Stimulated activated CD8-positive, alpha-beta memory T cell treated with anti-CD3 and anti-CD28 coated beads, Interleukin-2, amount 100 ng/mL, for 1 hour (primary cell): ENCODE measurements at places on chromosomes 6 and 20.
A peak's percentile ranks its signal among the peaks of the same experiment; 100 is the strongest.

- DNase-seq = no peak
Measured at GRCh38 chr6:164148788-164149187, 734.3 kb downstream of the QKI start.

GRCh38 chr6:2157441-2158127 lies 87.8 kb downstream of the GMDS start:
- no peak for DNase-seq

DNA sequence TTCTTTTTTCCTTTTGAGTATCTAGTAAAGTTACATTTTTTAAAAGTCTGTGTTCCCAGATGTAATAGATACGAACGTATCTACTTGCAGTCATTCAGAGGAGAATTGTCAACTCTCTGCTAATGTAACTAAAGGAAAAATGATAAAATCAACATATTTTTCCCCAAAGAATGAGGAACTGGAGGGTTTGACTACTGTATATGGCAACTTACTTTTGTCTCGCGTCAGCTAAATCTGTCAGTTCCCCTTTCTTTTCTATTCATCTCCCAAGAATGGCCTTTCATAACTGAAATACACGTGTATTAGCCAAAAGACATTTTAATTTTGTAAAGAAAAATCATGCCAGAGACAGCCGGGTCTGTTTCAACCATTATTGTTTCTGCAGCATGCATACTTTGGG lies 5.4 kb downstream of the EYA2 start:
- no peak for DNase-seq

DNA sequence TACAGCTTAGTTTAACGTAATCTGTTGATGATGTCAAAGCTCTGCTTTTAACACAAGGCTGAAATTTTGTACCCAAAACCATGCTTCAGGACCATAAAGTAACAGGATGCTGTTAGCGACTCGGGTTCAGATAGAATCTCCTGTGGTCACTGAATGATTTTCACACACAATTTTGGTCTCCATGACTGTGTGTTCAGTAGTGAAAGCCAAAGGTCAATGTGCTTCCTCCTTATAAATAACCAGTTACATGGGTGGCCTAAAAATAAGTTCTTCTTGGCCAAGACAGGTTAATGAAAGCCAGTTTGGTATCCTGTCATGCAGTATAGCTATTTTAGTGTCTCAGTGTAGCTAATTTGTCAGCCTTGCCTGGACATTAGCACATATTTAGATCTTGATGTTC lies 19.1 kb upstream of the LOC128125822 start:
- no peak for DNase-seq

DNA sequence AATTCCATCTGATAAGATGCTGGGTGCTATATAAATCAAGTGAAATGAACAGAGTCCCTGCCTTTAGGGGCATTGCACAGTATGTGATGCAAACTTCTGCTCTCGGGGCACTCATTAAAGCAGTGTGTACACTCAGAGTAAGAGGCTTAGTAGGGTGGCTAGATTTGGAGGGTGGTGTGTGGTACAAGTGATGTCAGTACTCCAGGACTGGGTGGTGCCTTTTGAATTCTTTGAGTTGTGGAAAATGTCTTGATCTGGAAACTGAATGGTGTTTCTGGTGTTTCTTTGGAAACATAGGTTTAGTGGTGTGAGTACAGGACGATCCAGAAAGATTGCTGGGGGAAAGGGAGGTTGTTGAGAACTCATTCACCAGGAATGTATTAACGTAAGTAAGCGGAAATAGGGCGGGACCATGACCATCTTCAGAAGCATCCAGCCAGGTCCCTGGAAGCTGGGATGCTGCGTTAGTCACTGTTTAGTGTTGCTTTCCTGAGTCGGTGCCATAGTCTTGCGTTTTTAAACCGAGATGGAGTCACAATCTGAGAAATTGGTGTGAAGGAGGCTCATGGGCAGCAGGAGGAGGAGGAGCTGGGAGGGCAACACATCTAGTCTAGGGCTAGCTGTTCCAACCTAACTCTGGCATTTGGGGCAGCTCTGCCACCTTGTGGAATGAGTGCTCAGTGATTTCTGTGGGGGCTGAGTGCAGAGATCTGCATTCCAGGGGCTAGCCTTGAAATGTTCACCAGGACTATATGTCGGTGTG lies 70.3 kb downstream of the SCAND1 start:
- DNase-seq = peak; percentile 30

DNA sequence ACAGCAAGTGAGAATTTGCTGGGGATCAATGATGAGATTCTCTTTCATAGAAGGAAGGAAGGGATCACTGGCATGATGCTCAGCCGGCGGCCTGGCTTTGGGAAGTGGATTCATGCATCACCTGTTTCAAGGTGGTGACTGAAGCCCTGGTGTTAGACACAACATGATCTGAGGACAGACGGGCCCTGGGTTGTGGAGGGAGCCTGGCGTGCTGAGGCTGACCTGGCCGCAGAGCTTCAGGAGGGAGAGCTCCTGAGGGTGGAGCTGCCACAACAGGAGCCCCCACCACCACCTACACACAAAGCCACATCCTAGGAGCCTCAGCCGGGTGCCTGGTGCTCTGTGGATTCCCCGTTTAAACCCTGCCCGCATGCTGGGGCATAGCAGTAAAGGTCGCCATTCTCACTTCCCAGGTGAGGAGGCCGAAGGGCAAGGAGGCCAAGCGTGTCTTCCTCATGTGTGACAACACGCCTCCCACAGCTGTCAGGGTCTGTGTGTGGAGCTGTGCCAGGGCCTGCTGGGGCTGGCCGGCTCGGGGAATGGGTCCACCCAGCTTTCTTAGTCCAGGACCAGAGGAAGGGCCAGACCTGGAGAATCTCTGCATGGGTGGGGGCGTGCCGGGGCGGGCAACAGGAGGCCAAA lies 107.0 kb downstream of the ERMARD start:
- DNase-seq = no peak

- DNase-seq = no peak
Measured at GRCh38 chr20:24957326-24958016, 8.4 kb downstream of the CST7 start.

DNA sequence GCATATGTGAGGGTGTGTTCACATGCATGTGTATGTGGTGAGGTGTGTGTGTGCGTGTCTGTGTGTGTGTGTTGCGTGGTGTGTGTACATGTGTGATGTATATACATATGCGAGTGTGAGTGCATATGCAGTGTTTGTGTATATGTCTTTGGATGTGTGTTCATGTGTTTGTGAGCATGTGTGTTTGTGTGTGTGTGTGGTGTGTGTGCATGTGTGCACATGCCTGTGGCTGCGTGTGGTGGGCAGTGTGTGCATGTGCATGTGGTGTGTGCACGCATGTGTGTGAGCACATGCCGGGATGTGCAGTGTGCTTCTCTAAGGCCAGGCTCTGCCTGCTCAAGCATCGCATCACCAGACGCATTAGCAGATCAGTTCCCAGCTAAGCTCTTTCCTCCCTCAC lies 5.7 kb downstream of the THBS2 start:
- DNase-seq = no peak

GRCh38 chr20:32521780-32522525 lies 63.2 kb downstream of the NOL4L start:
- peak; percentile 43 for DNase-seq

DNA sequence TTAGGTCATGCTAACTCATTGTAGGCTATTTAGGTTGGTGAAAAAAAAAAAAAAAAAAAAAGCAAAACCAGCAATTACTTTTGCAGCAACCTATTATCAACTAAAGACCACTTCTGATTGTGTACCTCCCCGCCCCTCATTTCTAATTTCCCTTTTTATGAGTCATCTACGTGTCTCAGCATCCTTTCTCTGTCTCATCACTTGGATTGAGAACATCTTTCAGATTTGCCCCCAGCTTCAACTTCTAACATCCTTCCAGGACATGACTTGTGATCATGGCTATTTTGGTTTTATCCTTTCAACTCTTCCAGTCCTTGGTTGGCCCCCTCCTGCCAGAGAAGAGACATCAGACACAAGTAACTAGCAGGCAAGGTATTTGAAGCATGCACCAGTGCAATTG lies 156.7 kb upstream of the CCN2 start:
- DNase-seq = no peak

DNA sequence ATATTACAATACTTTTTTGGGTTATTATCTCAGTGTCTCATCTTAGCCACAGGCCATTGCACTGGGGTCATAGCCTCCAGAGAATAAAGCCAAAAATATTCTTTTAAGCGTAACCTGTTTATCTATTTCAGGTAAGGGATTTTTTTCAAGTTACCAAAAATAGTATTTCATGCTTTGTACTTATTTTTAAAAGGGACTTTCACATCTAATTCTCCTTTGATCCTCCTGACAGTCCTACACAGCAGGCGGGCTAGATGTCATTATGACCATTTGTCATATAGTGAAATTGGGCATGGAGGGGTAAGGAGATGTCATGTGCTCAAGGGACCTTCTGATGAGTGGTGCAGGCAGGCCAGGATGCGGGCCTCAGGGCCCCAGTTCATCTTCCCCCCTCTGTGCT lies 68.9 kb downstream of the TBC1D7 start:
- DNase-seq = no peak

GRCh38 chr20:34951652-34952051 lies 4.0 kb downstream of the GSS start:
- DNase-seq = no peak

- no peak for DNase-seq
Measured at GRCh38 chr6:126803769-126804168, 314.7 kb upstream of the RSPO3 start.

- DNase-seq = no peak
Measured at GRCh38 chr20:34675993-34676641, 775 bp downstream of the PIGU start.

- no peak for DNase-seq
Measured at GRCh38 chr6:53162606-53163005, 14.0 kb upstream of the GCM1 start.

- no peak for DNase-seq
Measured at GRCh38 chr6:41642090-41642959, 4.1 kb downstream of the MDFI start.

DNA sequence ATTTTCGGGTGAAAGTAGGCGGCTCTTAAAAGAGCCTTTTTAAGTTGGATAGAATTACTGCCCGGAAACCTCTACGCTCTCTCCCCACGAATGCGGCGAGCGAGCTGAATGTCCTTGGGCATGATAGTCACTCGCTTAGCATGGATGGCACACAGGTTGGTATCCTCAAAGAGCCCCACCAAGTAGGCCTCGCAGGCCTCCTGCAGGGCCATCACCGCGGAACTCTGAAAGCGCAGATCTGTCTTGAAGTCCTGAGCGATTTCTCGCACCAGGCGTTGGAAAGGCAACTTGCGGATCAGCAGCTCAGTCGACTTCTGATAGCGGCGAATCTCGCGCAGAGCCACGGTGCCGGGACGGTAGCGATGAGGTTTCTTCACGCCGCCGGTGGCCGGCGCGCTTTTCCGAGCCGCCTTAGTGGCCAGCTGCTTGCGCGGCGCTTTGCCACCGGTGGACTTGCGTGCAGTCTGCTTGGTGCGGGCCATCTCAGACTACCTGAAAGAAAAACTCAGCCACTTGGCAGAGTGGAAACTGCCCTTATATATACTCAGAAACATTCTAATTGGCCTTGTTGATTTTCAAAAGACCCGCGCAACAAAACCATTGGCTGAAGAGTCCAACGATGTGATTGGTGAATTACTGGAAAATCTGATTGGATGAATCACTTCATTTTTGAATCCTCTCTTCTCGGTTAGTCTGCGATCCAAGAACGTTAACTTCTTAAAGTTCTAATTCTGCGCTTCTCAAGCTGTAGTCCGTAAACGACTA lies 93.9 kb upstream of the BTN3A2 start:
- peak; percentile 63 for DNase-seq
